Eye (tissue), 1 donor: ENCODE measurements at places on chromosomes 2 and 18.
A peak's percentile ranks its signal among the peaks of the same experiment; 100 is the strongest.

- peak; percentile 46 for DNase-seq
These were observed 104.2 kb downstream of the CRIM1 start for GRCh38 chr2:36459725-36460137.

DNA sequence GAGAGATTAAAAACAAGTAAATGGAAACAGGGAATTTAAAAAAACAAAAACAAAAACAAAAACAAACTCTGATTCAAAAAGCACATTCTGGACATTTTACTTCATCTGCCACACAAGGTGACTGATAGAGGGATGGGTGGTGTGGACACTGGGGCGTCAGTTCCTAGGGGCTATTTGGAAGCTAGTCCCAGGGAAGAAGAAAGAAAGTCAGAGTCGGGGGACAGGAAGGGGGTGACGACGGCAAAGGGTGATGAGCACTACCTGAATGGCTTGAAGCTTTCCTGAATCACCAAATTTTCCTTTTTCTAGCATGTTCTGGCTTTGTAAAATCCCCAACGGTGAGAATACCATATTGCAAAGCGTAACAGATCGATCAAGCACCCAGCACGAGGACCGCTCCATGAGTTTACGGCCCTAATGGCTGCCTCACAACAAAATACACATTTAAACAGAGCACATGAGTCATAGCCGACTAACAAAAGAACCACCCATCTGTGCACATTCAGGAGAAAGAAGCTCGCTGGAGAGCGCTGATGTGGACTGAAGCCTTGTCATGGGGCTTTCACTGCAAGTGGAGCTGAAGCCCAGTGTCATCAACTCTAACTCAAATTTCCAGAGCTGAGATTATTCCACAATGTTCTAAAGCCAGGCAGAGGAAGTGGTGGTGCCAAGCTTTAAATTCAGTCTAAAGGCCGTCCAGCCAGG is 178.9 kb downstream of the LNPK start:
- peak; percentile 79 for DNase-seq

DNA sequence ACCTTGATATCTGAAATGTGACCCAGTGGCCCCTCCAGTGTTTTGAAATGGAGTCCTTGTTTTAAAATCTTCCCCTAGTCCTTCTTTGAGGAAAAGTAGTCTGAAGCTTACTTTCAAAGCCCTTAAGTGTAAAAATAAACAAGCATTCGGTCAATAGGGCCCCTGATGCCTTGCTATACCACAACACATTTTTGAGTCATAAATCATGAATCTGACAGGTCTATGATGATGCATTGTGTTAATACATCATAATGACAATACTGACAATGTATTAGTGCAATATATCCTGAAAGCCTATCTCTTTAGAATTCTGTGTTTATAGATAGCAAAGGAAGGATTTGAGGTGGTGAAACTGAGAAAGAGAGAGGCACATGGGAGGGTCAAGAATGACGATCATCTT is 464.2 kb downstream of the MEIS1 start:
- no peak for DNase-seq

DNA sequence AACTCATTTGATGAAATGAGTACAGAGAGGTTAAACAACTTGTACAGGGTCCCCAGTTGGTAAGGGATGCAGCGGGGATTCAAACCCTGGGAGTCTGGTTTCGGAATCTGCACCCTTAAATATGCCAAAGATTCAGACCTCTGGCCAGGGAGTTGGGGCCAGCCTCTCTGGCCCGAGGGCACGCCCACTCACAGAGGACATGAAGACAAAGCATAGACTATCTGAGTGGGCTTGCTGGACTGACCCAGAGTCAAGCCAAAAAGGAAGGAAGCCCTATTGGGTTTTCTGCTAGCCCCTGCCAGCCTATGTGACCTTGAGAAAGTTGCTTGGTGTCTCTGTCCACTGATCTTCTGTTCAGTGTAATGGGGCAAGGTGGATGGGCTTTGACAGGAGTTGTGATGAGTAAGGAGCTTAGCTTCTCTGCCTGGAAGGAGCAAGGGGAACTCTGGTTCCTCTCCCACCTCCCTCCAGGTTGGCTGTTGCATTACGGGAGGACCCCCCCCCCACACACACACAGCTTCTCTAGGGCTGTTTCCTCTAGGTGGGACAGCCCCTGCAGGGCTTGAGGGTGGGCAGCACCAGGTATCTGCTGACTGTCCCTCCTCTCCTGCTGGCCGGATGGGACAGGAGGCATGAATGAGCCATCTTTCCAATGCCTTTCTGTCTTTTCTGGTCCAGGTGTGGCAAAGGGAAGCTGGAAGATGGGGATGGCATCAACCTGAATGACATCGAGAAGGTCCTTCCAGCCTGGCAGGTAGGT is 131.3 kb downstream of the CTIF start:
- DNase-seq = no peak

DNA sequence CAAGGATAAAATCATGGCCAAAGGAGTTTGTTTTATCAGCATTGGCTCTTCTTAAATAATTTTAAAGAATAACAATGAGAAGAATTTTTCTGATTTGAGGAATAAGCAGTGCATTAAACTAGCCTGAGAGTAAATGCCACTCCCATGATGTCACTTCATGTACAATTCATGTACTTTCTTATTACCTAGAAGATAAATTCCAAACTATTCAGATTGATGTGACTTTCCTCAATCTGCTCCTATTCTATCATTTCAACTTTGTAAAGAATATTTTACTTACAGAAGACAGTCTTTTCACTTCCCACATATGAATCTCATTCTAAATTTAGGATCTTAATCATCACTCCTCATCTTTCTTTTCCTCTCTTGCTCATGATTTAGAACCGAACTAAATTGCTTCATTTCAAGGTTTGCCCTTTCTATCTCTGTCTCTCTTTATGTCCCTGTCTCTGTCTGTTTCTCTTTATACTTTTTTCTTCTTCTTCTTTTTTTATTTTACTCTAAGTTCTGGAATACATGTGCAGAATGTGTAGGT is 1142.0 kb upstream of the PIK3C3 start:
- DNase-seq = no peak

- no peak for DNase-seq
These were observed 64.7 kb downstream of the TEX51 start for GRCh38 chr2:126963390-126963789.

DNA sequence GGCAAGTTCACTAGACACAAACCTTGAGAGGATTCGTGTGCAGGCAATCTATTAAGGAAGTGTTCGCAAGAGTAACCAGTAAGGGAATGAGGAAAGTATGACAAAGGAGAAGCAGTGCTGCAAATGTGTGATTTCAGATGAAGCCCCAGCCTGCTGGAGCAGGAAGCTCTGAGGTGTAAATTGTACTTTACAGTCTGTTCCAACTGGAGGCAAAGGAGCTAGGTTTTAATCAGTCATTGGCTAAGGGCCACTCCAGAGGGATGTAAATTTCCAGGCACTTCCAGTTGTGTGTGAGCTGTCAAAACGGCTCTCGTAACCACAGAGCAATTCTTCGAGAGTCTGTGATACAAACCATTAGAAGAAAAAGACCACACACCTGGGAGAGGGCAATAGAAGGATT is 359.5 kb upstream of the FAM98A start:
- DNase-seq = peak; percentile 8

DNA sequence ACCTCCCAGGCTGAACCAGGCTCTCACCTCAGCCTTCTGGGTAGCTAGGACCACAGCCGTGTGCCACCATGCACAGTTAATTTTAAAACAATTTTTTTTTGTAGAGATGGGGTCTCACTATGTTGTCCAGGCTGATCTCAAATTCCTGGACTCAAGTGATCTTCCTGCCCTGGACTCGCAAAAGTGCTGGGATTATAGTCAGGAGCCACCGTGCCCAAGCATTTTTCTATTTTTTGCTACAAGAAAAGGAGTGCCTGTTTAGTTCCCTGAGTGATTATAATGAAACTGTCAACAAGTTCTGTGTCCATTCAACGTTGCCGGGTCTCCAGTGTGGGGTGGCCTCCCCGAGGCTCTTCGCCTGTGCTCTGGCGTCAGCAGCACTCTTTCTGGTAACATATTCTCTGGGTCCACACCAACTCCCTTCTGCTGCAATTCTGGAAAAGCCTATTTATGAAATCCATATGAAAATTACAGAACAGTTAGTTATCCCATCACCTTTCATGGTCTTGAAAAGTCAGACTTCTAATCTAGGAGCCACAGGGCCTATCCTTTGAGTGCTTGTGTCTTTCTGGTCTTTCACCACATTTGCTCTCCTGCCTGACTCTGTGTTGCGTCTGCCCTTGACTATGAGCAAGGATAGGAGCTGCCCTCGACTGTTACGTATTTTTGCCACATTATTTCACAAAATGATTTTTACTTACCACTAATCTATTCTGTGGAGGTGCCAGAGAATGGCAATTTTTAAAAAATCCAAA is 172.7 kb downstream of the SOCS6 start:
- DNase-seq = peak; percentile 15
